Stimulated activated CD4-positive, alpha-beta T cell treated with anti-CD3 and anti-CD28 coated beads, Interleukin-12 subunit alpha, Interleukin-12 subunit beta, amount 100 ng/mL, for 4 hours (primary cell): ENCODE measurements at places on chromosomes 11 and 22.

GRCh38 chr11:47233989-47234668 is 14.5 kb downstream of the ACP2 start:
- DNase-seq, result no peak

DNA sequence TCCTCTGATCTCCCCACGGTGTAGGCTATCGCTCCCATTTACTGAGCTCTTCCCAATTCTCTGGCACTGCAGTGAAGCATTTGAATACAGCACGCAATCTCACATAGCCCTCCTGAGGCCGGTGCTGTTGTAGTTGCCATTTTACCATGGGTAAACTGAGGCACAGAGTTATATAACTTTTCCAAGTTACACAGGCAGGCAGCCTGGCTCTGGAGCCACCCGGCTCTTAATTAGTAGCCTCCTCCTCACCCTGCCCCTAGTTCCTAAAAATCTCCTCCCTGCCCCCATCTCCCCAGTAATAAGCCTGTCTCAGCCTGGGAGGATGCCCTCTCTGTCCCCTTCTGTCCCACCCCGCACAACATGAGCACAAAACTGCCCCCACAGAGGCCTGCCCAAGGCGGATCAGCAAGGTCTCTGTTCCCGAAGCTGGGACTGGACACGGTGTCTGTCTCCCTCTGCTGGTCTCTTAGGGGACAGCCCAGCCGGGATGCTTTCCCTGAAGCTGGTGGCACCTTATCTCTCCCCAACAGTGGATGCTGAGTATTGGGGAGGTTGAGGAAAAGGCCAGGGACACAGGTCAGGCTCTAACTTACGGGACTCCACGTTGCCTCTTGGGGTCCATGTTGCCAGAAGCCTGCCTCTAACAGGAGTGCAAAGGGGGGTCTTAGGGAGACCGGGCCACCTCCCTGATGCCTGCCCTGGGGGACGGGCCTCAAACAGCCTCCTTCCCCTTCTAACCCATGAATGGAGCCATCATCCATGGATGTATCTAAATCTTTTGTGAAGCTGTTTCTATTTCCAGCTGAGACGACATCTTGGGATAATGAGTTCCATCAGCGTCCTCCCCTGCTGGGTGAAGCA is 9.1 kb upstream of the CLCF1 start:
- peak; percentile 76 for DNase-seq

- no peak for DNase-seq
Measured at GRCh38 chr11:80779905-80780605, 1339.2 kb upstream of the TENM4 start.

DNA sequence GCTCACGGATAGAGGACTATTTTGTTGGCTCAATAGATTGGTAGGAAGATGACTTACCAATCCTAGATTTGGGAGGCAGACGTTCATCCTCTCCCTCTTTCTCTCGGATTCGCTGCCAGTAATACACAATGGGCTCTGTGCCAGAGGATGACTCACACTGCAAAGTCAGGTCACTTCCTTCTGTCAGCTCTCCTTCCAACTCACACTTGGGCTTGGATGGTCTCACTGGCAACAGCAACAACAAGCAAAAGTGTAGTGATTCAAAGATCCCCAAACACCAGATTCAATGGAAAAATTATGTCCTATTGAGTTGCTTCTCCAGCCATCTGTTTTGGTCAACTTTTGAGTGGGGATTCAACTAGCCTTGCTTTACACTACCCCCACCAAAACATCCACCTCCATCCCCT is 21.7 kb upstream of the HSPA8 start:
- peak; percentile 53 for DNase-seq

DNA sequence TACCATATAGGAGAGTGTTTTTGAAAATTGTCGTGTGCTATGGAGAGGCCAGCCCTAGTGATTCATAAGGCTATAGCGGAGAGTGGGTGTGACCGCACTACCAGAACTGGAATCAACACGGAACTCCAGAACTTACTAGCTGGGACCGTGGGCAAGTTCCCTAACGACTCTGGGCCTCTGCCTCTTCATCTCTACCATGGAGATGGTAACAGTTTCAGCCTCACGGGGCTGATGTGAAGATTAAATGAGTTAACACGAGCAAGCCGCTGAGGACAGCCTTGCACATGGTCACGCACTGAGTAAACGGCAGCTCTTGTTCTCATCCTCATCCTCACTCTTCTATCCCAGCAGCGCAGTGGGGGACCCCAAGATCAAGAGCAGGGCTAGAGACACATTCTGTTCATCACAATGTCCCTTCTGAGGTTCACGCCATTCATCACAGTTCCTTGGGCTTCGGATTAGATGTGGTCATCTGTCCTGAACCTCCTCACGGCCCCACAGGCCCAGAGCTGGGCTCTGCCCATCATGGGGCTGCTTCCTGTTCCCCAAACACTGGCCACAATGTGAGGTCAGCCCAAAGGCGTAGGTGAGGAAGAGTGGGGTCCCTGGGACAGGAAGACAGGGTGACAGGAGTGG is 47.2 kb upstream of the CD5 start:
- no peak for DNase-seq

- no peak for DNase-seq
Measured at GRCh38 chr11:13907678-13908077, 54.8 kb upstream of the SPON1 start.

GRCh38 chr11:34006876-34007275 is 44.7 kb upstream of the CAPRIN1 start:
- DNase-seq, result no peak

DNA sequence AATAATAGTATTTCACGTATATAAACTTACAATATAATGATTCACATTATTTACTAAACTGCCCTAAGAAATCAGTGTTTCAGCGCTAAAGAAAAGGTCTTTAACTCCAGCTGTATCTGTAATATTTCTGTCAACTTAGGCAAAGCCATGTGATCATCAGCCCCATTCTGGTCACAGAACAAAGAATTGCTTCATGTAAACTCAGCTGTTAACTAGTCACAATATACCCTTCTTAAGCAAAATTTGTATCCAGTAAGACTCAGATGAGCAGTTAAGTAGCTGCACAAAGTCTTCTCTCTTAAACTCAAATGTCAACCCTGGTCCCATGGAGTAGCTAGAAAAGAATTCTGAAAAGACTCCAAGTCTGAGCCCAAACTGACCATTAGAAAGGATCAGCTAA is 26.6 kb downstream of the HPS5 start:
- DNase-seq, result no peak
